GM13977 (cell line): ENCODE measurements at places on chromosomes 16 and 17.

DNA sequence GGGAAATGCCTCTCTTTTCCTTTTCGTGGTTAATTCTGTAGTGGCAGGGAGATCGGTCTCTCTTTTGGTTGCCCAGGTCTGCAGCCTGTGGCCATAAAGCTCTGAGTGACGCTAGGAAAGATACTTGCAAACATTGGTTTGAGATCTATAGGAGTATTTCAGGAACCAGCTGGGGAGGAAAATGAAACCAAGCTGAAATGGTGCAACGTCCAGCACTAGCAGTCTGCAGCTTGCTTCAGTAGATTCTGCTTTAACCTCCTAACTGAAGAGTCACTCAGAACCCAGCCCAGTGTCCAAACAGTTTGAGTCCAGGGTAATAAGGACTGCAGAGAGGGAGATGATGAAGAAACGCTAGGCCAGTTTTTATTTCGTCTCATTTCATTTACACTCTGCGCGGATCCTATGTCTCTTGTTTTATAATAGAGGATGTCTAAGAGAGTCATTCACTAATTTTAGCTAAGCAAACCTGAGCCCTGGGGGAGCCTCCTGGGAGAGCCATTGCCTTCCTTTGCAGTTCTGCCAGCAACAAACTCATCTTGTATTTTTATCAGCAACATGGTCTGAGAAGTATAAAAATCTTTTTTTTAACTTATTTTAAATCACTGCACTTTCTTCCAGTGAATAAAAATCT is 12.0 kb downstream of the SP2 start:
- no peak for DNase-seq

- no peak for DNase-seq
Measured at GRCh38 chr16:1978476-1979120, 2.7 kb downstream of the NOXO1 start.

DNA sequence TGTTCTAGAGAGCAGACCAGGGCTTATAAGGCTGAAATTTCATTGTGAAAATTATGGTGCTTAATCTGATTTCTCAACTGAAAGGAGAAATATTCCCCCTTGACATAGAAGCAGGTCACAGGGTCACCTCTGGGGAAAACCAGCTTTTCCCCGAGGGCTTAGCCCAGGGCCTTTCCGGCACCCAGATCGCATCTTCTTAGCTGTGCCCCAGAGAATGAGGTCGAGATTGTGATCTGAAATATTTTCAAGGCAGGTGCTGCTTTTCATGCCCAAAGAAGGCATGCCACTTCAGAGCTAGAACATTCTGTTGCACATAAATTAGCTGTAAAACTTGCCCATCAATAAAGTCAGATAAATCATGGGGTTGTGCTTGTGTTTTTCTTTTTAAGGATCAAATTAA is 25.4 kb upstream of the ARHGAP17 start:
- no peak for DNase-seq

- DNase-seq, result peak; percentile 19
Measured at GRCh38 chr17:40862985-40863733, 3.9 kb downstream of the KRT12 start.

DNA sequence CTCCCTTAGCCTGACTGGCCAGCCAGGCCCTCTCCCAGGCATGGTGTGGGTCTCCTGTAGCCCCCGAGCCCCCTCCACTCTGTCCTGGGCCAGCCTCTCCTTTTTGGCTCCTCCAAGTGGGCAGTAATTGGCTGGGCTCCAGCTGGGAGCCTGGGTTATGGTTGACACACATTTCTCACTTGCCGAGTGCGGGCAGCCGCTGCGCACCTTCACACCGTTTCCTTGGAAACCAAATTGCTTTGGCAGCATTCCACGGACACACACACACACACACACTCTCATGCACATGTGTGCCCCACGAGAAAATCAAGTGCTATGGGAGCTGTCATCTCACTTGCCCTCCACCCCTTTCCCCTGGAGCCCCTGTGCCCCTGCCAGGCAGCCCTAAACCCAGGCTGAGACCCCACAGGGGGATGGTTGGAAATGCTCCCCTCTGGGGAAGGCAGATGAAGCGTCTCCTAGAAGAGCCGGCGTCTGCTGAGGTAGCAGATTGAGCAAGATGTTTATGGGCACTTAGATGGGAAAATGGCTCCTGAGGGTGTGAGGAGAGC is 402.7 kb upstream of the TNRC6C start:
- DNase-seq, result no peak

GRCh38 chr17:29430275-29430674 is 40.1 kb downstream of the TAOK1 start:
- no peak for DNase-seq

- DNase-seq, result no peak
Measured at GRCh38 chr17:31825961-31826691, 32.9 kb downstream of the COPRS start.

DNA sequence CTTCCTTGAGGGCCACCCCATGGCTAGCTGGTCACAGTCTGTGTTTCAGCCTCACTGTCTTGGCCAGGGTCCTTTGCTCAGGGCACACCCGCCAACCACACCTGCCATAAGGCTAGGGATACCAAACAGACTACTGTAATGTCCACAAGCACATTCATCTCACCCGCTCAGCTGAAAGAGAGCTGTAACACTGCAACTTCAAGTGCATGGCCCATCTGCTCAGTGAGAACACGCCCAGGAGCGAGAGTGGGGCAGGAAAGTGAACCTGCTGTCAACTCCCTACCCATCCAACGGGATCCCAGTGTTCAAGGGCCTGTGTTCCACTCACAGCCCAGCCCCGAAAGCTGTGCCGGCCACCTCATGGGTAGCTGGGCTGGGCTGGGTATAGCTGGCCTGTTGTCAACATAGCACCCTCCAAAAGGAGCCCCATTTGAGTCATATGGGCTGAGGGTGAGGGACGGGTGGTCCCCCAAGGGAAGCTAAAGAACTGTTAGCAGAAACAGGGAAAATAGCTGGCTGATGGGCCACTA is 55.7 kb downstream of the SCNN1B start:
- DNase-seq, result no peak

DNA sequence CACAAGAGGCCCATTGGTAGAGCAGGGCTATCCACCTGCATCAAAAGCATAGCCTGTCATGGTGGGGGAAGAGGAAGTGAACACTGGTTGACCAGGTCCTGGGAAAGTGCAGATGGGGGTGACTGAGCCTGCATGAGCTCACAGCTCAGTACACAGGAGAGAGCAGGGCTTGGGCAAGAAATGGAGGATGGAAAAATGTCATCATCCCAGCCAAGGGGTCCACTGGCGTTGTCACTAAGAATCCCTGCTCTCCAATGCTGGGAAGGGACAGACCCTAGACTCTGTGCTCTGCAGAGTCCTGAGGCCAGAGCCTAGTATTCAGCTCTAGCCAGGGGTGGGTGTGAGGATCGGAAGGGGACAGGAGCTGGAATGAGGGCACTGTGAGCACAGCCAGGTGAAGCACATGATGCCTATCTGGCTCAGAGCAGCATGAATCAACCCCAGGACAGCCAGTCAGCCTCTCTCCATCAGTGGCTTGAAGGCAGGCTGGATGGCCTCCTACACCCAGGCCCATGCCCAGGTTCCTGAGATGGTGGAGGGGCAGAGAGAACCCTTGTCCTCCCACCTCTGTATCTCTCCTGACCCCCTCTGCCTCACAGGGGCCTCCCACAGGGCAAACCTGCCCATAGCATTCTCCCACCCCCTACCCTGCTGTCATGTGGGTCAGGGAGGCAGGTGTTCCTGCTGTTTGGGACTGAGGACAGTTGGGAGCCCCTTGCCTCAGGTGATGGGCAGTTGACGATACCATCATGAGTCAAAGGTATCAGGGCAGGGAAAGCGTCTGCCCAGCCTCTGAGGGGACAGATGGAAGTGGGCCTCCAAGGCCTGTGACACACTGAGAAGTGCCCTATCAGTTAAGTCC is 13.8 kb upstream of the CTCF start:
- DNase-seq, result peak; percentile 50

GRCh38 chr17:82408288-82408937 is 9.7 kb upstream of the HEXD start:
- DNase-seq, result no peak

- DNase-seq, result no peak
Measured at GRCh38 chr16:30046178-30046577, 15.1 kb upstream of the TLCD3B start.

DNA sequence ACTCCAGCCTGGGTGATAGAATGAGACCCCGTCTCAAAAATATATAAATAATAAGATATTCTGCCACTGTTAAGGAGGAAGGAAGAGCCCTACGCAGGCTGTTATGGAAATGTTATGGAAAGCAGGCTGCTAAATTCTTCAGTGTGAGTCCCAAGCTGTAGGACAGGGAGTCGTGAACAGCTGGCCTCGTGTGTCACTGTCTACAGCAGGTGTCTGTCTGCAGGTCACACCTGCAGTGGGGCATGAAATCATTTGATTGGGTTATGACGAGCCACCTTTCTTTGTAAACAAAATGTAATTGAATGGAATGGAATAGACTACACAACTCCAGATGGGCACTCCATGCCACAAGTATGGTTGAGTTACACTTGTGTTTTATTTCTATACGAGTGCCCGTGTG is 15.6 kb upstream of the LITAF start:
- no peak for DNase-seq

- DNase-seq, result no peak
Measured at GRCh38 chr17:82012640-82013295, 9.9 kb downstream of the CENPX start.

DNA sequence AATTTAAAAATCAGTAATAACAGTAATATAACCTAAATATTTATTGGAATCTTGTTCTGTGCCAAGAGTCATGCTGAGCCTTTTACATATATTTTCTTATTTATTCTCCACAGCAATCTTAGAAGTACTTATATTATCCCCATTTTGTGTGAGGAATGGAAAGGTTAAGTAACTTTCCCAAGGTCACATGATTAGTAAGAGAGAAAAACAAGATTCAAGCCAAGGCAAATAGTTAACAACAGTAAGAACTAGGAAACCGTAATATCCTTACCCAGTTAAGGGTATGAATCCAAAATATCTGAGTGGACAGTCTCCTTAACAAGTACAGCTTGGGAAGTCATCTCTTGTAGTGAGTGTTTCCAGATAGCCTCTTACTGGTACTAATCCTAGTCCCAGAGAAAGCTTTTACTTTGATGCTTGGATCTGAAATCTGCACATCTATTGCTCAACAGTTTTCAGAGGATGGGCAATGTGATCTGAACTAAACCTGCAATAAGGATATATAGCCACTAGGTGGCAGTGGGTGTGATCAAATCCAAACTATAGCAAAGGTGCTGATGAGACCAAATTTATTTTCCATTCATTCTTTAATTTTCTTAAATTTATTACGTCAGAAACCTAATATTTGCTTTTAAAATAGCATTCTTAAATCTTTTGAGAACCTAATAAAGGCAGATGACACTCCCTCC is 23.3 kb downstream of the SHISA6 start:
- DNase-seq, result no peak

GRCh38 chr17:70668938-70669778 is 499.8 kb downstream of the KCNJ2 start:
- no peak for DNase-seq

DNA sequence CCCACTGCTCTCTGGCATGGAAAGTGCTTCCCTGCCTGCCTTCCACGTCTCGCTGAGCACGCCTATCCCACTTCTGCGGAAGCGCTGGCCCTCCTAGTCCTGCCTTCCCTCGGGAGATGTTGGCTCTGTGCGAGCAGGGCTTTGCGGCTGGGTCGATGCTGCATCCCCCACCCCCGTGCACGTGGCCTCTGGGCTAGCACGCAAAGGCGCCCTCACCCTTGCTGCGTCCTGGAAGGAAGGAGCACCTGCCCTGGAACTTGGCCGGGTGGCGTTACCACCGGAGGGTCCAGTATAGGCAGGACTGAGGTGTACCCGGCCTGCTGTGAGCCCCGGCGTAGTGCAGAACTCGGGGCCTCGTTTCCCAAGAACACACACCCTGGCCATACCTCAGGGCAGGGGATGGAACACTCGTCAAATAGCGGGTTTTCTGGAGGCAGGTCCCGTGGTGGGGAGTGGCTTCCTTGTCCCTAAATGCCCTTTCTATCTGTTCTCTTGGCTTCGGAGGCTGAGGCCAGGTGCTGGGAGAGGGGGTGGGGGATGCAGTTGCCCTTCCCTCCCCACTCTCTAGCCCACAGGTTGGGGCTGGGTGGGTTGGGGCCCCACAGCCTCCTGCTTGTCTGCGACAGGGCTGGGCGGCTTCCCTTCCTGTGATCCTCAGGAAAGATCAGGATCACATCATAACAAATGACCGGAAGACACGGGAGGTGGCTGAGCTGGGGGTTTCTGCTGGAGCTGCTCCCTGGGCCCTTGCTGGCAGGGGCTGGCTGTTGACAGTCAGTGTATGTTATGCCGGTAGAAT is 17.4 kb downstream of the BAIAP2 start:
- no peak for DNase-seq

DNA sequence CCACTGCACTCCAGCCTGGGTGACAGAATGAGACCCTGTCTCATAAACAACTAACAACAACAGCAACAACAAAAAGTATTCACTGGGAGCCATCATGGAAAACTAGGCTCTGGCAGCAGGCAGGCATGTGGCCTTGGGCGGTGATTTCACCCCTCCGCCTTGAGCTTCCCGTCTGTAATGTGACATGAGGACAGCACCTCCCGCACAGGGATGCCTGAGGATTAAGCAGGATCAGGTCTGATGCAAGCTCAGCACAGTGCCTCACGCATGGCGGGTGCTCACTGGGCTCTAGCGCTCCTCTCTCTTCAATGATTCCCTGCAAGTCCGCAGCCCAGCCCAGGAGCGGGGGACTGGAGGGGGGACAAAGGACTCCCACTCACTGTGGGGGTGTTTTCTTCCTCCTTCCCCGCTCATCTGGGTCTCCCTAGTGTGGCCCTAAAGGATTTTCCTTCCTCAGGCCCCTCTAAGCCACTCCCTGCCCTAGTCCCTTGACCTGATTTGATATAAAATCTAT is 2.8 kb downstream of the PLCD3 start:
- no peak for DNase-seq

DNA sequence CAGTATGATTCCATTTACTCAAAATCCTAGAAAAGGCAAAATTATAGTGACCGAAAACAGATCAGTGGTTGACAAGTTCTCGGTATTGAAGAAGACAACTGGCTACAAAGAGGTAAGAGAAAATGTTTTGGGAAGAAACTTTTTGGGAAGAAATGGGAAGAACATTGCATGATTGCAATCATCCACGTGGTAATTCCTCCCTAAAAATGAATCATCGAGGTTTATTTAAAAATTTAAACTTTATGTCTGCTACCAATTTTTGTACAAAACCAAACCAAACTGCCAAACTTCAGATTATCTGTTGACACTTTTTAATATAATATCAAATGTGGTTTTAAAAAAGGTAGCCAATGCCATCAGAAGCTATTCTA is 8.1 kb downstream of the SMURF2 start:
- DNase-seq, result no peak

DNA sequence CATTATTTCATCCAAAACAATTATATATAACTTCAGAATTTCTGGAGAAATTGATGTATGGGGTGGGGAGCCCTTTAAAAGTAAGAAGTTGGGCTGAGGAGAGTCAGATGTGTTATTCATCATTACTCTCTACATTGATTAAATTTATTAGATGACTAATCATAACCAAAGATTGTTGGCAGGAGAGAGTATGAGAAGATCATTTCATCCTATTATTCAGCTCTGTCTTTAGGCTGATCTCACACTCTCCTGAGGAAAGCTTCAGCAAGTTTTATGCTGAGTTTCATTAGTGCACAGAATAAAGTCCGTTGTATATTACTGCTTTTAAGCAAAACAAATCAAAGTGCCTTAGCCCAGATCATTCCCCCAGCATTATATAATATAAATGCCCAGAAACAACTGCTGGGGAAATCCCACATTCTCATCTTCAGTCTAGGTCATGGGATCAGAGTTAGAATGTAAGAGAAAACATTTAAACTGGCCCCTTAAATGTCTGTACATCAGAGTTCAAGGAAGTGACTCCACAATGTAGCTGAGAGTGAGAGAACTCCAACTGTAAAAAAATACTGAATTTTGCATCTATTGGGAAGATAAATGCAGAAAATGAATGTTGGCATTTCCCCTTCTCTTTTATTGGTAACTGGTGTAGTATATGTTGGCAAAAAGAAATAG is 130.1 kb upstream of the HLF start:
- DNase-seq, result no peak
